ENCODE measurements at places on chromosomes 16 and 17.

DNA sequence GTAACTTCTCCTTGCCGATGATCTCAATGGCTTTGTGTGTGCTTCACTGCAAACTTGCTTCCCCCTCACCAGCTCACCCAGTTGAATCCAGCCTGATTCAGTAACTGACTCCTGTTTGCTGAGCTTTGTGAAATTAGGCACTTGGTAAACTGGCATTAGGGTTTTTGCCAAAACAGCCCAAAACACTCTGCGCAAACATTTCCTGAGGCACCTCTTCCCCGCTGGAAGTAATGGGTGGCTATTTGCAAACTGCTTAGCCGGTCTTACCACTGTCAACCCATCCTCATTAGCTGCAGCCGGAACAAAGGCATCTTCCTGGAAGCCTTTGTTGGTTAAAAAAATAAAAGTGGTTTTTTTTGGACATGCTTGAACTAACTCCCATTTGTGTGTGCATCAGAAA lies 353.2 kb downstream of the MAF start:
- no peaks in the 10 kb centered on the region for H3K27me3 ChIP-seq
- no peak overlapping the region for H3K27ac ChIP-seq
- H3K4me3 ChIP-seq, result no peak overlapping the region
- DNase-seq, result no peak
- no peaks in the 10 kb centered on the region for H3K4me1 ChIP-seq

DNA sequence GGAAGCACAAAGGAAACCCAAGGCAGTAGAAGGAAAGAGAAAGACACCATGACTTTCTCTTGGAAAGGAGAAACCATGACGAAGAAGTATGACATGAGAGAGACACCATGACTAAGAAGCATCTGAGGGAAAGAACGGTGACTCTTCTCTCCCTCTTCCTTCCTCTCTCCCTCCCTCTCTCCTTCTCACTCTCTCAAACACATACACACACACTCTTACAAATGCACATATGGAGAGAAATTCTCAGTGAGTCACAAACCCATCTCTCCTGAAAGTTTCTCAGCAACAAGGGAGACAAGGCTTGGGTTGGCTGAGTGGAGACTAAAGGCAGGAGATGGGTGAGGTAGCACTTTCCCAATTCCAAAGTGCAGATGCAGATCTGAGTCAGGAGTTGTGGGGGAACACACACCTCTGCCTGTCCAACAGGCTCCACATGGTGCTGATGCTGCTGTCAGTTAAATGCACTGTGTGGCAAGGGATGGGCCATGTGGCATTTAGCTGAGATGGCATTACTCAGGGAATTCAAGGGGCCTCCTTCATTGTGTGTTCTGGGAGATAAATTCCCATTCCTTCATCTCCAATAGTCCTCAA lies 336.7 kb upstream of the C16orf82 start:
- no peak overlapping the region for H3K27ac ChIP-seq
- no peak for DNase-seq
- no peaks in the 10 kb centered on the region for H3K4me1 ChIP-seq
- no peak overlapping the region for H3K4me3 ChIP-seq
- no peaks in the 10 kb centered on the region for H3K27me3 ChIP-seq

GRCh38 chr16:86314402-86315025 lies 195.8 kb upstream of the FOXF1 start:
- H3K4me3 ChIP-seq, result no peak overlapping the region
- no peaks in the 10 kb centered on the region for H3K4me1 ChIP-seq
- no peaks in the 10 kb centered on the region for H3K36me3 ChIP-seq
- no peaks in the 10 kb centered on the region for H3K27me3 ChIP-seq
- DNase-seq, result no peak

DNA sequence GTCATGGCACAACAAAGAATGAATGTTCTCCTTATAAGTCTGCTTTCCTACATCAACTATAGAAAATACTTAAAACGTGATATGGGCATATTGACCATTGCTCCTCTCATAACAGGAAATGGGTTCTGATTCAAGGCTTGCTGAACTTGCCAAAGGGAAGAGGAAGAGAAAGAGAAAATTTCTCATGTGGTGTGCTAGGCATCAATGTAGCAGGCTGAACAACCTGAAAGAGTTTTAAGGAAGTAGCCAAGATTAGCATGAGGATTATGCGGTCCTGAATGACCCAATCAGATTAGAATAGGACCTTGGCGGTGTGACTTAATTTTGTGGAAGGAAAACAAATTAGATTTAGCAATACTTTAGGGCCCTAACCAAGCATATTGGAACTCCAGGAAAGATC lies 617.7 kb upstream of the CDH11 start:
- no peaks in the 10 kb centered on the region for H3K36me3 ChIP-seq
- no peak overlapping the region for H3K27ac ChIP-seq
- no peak overlapping the region for H3K4me3 ChIP-seq
- no peaks in the 10 kb centered on the region for H3K4me1 ChIP-seq

DNA sequence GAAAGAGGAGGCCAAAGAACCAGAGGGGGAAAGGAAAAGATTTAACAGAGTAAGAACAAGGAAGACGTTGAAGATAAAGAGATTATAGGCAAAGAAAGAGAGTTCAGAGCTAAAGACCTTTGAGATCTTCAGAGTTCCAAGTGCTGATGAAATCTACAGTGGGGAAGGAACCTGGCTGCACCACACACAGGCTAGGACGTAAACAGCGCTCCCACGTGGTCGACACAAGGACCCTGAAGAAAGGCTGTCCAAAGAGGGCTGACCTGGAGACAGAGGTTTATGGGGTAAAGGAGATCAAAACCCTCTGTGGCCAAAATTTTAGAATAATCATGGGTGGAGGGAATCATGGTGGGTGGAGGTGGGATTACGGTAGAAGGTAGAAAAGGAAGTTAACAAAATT lies 121.6 kb downstream of the PMP22 start:
- no peak for DNase-seq
- no peaks in the 10 kb centered on the region for H3K4me1 ChIP-seq
- no peaks in the 10 kb centered on the region for H3K36me3 ChIP-seq

DNA sequence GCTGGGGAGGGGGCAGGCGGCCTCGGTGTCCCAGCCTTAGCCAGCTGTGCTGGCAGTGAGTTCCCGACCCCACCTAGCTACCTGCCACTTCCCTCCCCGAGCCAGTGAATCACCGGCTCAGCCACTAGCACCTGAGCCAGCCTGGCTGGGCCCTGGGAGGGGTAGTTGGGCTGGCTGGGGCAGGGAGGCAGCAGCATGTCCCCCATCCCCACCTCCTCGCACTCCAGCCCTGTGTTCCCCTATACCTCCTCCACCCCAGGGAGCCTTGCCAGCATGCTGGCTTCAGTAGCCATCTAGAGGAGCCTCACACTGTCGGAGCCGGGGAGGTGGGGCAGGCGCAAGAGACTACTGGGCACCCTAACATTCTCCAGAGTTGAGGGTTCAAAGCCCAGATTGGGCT lies 2.8 kb downstream of the EVPL start:
- no peak overlapping the region for H3K4me3 ChIP-seq
- no peak overlapping the region for H3K27ac ChIP-seq
- no peaks in the 10 kb centered on the region for H3K27me3 ChIP-seq

GRCh38 chr17:71511266-71511995 lies 609.4 kb upstream of the SOX9 start:
- no peak for DNase-seq
- no peaks in the 10 kb centered on the region for H3K36me3 ChIP-seq
- H3K4me3 ChIP-seq, result no peak overlapping the region
- no peaks in the 10 kb centered on the region for H3K27me3 ChIP-seq

GRCh38 chr17:42346481-42346880 lies 41.8 kb downstream of the STAT3 start:
- no peaks in the 10 kb centered on the region for H3K36me3 ChIP-seq
- H3K4me3 ChIP-seq, result no peak overlapping the region
- DNase-seq, result no peak
- no peaks in the 10 kb centered on the region for H3K27me3 ChIP-seq

- H3K36me3 ChIP-seq, result peaks cover 20% of the 10 kb centered on the region
- H3K4me1 ChIP-seq, result no peaks in the 10 kb centered on the region
- no peak overlapping the region for H3K4me3 ChIP-seq
- no peaks in the 10 kb centered on the region for H3K27me3 ChIP-seq
- no peak overlapping the region for H3K27ac ChIP-seq
- DNase-seq, result no peak
Measured at GRCh38 chr16:15701975-15702970, 52.2 kb downstream of the NDE1 start.

DNA sequence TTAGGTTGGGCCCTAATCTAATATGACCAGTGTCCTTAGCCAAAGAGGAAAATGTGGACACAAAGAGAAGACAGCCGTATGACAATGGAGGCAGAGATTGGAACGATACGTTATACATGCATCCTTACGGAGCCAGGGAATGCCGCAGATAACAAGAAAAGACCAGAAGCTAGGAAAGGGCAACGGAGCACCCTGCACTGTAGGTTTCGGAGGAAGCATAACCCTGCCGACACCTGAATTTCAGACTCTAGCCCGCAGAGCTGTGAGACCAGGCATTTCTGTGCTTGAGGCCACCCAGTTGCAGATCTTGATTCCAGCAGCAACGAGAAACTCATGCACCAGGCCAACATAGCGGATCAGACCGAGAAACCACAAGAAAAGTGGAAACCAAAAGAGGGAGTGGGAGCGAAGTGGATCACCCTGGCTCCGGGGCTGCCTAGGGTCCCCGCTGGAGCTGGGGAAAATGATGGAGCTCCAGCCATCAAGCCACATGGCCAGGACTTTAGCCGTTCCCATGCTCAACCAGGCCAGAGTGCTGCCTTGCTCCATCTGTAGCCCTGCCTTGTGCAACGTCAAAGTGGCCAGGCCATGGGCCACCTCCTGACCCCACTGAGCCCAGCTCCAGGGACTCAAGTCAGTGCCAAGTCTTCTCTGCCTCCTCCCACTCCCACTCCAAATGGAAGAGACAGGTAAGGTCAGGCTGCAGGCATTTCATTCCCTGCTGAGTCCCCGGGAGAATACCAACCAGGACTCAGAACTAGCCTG lies 51.7 kb upstream of the RPL38 start:
- no peaks in the 10 kb centered on the region for H3K4me1 ChIP-seq
- no peaks in the 10 kb centered on the region for H3K36me3 ChIP-seq
- H3K4me3 ChIP-seq, result no peak overlapping the region
- H3K27me3 ChIP-seq, result no peaks in the 10 kb centered on the region

GRCh38 chr16:70685938-70686375 lies at the start of gene MTSS2:
MTSS2 (minus strand) TSS chr16:70686053; CDS start chr16:70685791, 262 bp downstream.
- no peak for DNase-seq
- H3K4me3 ChIP-seq, result no peak within 1 kb of the TSS
- H3K36me3 ChIP-seq, result no peaks in the 10 kb centered on the region
- H3K27ac ChIP-seq, result no peak within 1 kb of the TSS
- H3K4me1 ChIP-seq, result no peaks in the 10 kb centered on the region

DNA sequence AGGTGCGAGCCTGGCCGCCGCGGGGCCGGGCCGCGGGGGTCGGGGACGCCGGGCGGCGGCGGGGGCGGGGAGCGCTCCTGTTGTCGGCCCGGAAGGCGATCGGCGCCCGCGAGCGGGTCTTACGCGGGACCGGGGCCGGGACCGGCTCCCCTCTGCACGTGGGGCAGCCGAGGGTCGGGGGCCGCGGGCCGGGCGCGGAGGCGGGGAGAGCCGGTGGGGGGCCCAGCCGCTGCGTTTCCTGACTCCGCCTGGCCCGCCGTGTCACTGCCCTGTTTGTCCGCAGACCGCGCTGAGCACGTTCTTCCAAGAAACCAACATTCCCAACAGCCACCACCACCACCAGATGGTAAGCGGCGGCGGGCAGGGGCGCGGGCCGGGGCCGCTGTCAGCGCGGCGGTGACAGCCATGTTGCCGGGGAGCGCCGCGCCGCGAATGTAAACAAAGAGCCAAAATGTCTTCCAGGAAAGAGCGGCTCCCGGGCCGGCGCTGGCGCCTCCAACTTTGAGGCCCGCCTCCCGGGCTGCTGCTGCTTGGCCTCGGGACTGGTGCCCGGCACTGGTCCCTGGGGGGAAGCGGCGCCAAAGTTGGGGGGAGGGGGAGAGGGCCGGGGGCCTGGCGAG lies 586 bp downstream of the UBALD2 start:
- peaks cover 52% of the 10 kb centered on the region for H3K4me1 ChIP-seq
- no peak for DNase-seq
- H3K36me3 ChIP-seq, result no peaks in the 10 kb centered on the region
- H3K27me3 ChIP-seq, result no peaks in the 10 kb centered on the region
- H3K4me3 ChIP-seq, result peak overlapping the region; percentile 84

DNA sequence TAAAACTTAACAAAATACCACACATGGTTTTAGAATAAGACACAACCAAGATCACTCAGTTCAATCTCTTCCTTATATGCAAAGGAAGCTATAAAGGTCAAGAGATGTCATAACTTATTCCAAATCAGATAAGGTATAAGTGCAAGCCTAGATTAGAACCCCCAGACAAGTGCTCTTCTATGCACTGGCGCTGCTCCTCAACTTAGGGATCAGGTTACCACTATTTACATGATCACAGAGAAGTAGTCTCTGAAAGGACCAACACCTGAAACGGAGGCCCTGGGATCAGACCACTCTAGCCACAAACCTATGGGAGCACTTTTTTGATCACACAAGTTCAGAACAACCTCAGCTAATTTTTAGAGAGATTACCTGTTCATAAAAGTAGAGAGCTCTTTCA lies 16.6 kb downstream of the COPS3 start:
- no peak for DNase-seq
- H3K36me3 ChIP-seq, result peaks cover 15% of the 10 kb centered on the region
- H3K27me3 ChIP-seq, result no peaks in the 10 kb centered on the region
- H3K4me3 ChIP-seq, result no peak overlapping the region
- H3K4me1 ChIP-seq, result no peaks in the 10 kb centered on the region

- no peak overlapping the region for H3K4me3 ChIP-seq
- H3K4me1 ChIP-seq, result no peaks in the 10 kb centered on the region
- no peaks in the 10 kb centered on the region for H3K27me3 ChIP-seq
Measured at GRCh38 chr16:15775209-15775608, 81.6 kb downstream of the MYH11 start.

DNA sequence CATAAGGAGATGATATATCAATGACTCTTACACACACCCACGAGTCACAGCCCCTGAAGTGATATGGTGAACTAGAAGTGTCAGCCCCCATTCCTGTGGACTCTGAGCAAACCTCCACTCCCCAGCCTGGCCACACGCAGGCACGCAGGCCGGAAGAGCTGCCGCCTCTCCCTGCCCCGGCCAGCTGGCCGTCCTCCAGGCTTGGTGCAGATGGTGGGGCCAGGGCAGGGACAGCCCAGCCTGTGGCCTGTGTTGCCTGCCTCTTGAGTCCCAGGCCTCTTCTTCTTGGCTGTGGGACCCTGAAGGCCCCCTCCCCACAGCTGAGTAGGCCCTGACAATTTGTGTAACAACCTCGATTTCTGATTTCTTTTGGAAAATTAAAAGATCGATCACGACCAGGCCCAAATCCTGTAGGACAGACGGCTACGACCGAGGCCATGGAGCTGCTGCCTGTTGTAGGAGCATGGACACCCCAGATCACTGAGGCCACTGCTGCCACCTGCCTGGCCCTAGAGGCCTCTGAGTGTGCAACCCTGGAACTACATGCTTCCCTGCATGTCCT lies 10.0 kb upstream of the MPRIP start:
- no peaks in the 10 kb centered on the region for H3K27me3 ChIP-seq
- no peak overlapping the region for H3K4me3 ChIP-seq
- H3K4me1 ChIP-seq, result peaks cover 3% of the 10 kb centered on the region
- no peak overlapping the region for H3K27ac ChIP-seq
- H3K36me3 ChIP-seq, result no peaks in the 10 kb centered on the region
